Stimulated activated CD4-positive, alpha-beta T cell treated with anti-CD3 and anti-CD28 coated beads, Interleukin-1b, Interleukin-23, amount 100 ng/mL, for 24 hours (primary cell): ENCODE measurements at places on chromosomes 5 and 9.
A peak's percentile ranks its signal among the peaks of the same experiment; 100 is the strongest.

- DNase-seq, result no peak
Measured at GRCh38 chr9:106799152-106799551, 63.8 kb upstream of the ZNF462 start.

DNA sequence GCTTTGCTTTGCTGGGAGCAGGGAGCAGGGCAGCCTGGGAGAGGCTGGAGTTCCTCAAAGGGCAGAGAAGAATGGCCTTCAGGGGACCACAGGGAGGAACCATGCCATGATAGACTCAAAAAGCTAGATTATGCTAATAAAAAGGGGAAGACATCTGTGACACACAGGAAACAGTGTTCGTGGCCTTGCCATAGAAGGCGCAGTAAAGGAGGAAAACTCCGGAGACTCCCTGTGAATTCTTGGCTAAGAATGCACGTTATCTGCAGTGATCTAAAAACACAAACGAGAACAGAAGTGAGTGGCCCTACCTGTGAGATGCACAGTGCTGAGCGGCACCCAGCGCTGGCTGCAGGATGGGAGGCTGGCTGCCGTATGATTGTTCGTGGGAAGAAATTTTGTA lies 15.9 kb upstream of the LTC4S start:
- DNase-seq, result no peak

GRCh38 chr9:135618866-135619598 lies 20.3 kb downstream of the GLT6D1 start:
- no peak for DNase-seq

- no peak for DNase-seq
Measured at GRCh38 chr5:176535101-176535663, 2.0 kb downstream of the RNF44 start.

GRCh38 chr5:155332618-155333017 lies 319.1 kb downstream of the KIF4B start:
- DNase-seq, result no peak

- DNase-seq, result no peak
Measured at GRCh38 chr5:82397741-82398320, 119.7 kb upstream of the RPS23 start.

- DNase-seq, result no peak
Measured at GRCh38 chr9:133944746-133945135, 47.4 kb downstream of the VAV2 start.

DNA sequence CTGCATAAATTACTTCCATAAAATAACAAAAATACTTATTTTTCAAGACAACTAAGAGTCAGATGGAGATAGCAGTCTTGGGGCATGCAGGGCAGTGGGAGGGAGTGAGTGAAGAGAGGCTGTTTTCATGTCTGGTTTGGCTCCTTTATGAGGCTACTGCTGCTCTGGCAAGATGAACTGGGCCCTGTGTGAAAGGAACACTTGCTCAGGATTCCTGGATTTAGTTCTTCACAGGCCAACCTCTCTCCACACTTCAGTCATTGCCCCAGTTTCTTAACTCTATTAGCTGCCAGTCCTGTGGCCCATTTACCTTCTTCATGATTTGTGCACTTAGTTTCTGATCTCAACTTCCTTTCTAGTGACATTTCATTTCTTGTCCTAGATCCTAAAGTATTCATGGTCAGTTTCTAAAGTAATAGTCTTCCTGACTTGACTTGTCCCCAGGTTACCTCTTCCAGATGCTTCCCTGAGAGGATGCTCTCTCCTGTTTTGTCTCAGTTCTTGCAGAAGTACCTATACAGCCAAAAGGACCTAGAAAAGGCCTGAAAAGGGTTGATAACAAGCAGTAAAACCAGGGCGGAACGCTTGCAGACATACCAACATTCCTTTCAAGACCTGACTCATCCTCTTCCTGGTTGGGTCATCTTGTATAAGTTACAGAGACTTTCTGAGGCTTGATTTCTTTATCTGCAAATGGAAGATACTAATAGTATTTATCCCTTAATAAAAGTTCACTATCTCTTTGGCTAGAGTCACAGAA lies 77.0 kb upstream of the ZFAND5 start:
- DNase-seq, result no peak

DNA sequence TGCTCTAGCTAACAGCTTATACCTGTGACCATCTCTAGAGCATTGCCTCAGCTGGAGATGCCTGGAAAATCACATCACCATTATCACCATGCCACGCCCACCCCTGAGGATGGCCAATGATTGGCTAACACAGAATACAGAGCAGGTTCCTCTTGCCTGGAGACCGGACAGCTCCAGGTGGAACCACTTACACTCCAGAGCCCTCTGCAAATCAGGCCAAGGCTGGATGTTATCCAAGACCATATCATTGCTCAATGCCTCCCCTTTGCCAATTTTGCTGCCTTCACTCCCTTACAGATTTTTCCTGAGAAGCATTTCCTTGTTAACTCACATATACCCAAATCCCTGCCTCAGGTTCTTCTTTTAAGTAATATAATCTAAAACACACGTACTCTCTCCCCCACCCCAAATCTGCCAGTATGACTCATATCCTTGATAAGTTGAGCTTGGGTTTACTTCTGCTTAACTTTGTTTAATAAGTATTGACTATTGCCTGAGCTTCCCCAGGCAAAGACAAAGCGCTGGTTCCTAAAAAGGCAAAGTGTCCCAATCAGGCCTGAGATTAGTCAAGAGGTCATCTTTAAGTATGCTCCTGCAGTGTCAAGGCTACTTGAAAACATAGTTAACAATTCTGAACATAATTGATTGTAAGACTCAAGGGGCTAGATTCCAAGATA lies 309.6 kb downstream of the EPB41L4A start:
- no peak for DNase-seq

DNA sequence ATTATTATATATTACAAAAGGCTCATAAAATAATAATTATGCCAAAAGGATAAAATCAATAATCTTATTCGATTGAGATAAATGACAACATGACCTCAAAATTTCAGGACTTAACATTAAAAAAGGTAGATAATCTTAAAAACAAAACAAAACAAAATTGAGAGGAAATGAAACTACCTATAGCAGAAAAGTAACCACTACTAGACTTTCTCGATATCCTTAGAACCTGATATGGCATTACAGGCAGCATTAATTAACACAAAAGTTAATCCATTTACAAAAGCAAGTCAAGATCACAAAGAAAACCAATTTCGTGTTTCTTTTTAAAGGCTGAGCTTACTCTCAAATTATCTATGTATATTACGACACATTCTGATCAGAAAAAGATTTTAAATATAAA lies 29.9 kb downstream of the TMEM161B start:
- no peak for DNase-seq

GRCh38 chr5:50923768-50924494 lies 257.5 kb downstream of the PARP8 start:
- DNase-seq, result no peak

DNA sequence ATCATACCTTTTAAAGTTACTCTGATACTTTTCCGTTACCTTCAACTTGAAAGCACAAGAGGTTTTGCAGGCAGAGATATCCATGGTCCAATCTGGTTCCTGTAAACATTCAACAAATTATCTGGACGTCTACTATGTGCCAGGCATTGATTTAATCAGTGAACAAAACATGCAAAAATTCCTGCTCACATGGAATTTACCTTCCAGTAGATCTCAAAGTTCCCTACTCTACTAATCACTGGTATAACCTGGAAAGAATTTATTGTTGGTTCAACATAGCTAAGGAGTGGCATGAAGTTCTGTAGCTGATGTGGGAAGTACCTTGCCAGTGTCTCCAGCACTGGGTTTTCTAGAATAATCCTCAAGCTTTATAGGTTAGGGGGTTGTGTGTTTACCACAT lies 9.8 kb downstream of the OCLN start:
- no peak for DNase-seq

GRCh38 chr5:90263102-90263820 lies 146.3 kb downstream of the CETN3 start:
- no peak for DNase-seq

DNA sequence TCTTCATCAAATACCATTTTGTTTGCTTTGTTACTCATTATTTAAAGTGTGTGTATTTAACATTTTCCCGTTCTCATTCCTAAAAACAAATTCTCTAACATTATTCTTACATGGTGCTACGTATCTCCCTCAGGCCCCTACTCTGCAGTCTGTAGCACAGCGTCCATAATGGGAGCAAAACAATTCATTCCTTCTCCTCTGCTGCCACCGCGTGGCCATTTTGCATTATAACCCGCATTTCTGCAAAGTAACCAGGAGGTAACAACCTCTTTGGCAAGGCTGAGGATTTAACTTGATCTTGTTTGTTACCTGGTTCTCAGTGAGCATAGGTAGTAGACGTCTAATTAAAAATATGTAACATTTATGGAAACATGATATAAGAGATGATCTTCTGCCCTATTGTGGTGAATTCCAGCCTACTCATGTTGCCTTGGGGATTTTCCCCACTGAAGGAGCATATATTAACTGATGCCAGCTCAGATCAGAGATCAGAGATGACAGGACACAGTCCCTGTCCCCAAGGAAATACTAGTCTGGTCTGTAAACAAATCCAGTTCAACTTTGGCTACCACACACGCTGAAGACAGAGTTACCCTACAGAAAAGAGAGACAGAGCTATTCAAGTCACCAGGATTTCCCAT lies 10.5 kb downstream of the OR1K1 start:
- peak; percentile 52 for DNase-seq

DNA sequence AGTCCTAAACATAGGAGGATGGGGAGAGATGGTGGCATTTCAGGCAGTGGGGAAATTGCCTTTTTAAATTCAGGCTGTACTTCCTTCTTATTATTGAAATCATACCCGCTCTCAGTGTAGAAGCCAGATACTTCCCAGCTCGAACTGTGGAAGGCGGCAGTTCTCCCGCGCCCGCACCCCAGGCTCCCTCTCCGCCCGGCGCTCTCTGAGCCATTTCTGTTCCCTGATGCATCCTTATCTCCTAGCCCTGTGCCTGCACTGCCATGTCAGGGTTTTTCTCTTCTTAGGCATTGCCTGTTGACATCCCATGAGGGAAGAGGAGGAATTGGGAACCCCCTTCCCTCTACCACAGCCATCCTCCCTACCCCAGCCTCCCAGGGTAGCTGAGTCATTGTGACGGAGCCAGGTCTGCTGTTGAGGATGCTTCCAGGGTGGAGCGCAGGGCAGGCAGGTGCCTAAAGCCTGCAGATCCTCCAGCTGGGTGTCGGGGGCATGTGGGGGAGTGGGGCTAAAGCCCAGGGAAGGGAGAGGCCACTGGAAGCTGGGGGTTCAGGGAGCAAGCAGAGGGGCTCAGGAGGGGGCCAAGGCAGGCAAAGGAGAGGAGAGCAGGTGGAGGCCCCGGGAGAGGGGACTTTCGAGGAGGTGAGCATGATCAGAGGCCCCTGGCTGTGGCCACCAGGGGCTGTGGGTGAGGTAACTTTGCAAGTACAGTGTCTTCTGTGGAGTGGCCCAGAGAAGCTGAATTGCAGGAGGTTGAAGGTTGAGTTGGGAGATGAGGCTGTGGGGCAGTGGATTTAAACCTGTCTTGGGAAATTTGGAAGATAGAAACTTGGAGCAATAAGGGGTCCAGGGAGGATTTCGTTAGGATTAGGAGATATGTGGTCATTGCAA lies 16.2 kb downstream of the LAMC3 start:
- no peak for DNase-seq

GRCh38 chr9:82168585-82168984 lies 180.0 kb downstream of the SPATA31D1 start:
- DNase-seq, result no peak

DNA sequence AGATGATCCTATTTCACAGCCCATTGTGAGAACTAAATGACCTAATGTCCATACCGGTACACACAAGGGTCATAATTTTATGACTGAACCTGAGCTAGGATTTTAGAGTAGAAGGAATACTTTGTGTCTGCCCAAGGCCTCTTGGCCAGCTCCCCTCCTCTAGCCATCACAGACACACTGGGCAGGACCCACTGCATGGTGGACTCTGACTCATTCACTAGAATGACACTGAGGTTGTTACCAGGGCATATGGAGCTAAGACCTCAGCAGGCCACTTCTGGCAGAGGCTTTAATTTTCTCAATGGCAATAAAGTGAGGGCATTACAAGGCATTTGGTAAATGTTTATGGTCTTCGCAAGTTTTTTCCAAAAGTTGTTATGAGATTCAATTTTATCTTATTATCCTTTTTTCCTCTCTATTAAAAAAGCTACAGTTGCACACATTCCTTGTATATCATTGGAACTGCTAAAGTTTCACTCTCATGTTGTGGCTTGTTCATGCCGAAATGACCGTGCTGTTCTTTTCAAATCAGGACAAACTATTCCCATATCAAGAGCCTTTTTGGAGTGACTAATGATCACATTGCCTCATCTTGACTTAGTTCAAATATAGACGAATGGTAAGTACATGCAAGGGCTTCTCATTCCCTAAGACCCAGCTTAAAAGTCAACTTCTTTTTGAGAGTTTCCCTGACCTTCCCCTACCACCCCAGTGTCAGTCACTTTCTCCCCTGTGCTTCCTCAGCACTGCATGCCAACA lies 595.7 kb downstream of the ACTL7B start:
- no peak for DNase-seq

GRCh38 chr5:112125903-112126302 lies 293.2 kb downstream of the EPB41L4A start:
- DNase-seq, result no peak

DNA sequence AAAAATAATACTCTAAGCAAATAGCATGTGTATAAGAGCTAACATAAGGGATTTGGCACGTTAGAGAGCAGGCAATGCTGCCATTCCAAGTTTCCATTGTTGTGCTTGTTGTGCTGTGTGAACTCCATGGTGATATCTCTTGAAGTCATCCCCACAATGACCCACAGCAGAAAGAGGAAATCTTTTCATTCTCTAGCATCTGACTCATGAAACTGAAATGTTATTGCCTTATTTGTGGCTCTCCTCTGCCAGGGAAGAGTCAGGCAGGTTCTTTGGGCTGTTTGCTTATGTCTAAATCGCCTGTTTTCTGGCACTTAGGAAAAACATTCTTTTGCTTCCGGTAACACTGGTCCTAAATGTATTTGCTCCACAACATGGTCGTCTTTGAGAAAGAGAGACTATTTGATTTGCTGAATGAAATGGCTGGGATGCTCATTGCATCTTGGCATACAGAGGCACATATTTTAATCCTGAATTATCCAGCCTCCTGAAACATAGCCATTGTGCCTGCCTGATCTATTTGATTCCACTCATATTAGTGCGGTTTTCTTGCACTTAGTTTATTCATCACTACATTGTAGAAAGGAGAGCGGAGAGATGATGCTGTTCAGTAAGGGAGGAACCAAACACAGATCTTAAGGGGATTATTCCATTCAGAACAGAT lies 188.8 kb downstream of the CSNK1G3 start:
- no peak for DNase-seq

- no peak for DNase-seq
Measured at GRCh38 chr9:76424491-76424890, 30.3 kb upstream of the RFK start.

DNA sequence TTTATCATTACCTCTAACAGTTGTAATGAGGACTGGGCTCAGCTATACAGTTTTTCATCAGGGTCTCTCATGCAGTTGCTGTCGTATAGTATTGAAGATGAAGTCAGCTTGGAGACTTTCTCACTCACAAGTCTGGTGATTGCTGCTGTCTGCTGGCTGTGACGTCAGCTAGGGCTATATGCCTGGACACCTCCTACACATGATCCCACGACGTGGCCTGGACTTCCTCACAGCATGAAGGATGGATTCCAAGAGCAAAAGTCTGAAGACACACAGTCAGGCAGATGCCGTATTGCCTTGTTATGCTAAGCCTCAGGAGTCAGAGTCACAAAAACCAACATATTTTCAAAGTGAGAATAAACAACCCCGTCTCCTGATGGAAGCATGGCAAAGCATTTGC lies 193.3 kb downstream of the LURAP1L start:
- no peak for DNase-seq
